Esophagus mucosa (tissue), 1 donor: ENCODE measurements at places on chromosomes 1 and 21. TPM values are rescaled to one million over a fixed set of nuclear protein-coding genes. Genes with fewer than 3 reads are reported as not detected.

GRCh38 chr1:186681121-186681520, 898 bp upstream of the PTGS2 start:
- no peak for ATAC-seq

DNA sequence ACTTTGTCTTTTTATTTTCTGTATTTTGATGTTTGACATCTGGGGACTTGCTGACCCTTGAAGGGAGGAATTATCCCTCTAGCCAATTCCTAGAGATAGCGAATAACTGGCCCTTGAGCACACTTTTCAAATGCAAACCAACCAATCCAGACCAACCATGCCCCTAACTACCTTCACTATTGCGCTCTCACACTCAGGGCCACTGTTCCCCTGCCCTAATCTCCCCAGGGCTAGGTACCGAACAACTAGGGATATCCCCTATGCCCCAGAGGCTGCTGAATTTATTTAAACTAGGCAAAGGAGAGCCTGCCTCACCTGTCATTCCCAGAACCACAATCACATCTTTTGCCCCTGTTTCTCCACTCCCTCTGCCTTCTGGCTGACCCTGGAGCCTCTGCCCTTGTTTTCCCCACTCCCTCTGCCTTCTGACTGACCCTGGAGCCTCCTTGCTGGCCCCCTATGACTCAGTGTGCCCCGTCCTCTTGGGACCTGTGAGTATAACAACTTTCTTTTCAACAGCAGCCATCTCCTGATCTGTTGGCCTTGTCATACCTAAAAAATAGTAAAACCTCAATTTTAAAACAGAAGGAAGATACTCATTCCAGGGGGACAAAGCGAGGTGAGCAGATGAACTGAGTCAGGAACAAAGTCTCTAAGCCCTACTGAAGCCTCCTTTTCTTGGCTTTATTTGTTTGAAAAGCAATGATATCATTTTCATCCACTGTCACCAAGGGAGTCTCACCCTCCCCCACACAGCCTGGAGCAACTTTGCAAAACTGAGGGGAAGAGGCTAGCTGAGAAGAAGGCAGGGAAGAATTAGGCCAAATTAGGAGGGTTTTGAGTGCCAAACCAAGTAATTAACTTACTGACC, 115.5 kb downstream of the NMNAT2 start:
- no peak for ATAC-seq

DNA sequence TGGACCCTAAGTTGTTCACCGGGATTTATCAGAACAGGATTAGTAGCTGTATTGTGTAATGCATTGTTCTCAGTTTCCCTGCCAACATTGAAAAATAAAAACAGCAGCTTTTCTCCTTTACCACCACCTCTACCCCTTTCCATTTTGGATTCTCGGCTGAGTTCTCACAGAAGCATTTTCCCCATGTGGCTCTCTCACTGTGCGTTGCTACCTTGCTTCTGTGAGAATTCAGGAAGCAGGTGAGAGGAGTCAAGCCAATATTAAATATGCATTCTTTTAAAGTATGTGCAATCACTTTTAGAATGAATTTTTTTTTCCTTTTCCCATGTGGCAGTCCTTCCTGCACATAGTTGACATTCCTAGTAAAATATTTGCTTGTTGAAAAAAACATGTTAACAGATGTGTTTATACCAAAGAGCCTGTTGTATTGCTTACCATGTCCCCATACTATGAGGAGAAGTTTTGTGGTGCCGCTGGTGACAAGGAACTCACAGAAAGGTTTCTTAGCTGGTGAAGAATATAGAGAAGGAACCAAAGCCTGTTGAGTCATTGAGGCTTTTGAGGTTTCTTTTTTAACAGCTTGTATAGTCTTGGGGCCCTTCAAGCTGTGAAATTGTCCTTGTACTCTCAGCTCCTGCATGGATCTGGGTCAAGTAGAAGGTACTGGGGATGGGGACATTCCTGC, 3.9 kb upstream of the OLFML3 start:
- ATAC-seq = no peak

Gene TNNI3K
- not detected for total RNA-seq

Gene FCRL1
- total RNA-seq = 1.2 TPM

DNA sequence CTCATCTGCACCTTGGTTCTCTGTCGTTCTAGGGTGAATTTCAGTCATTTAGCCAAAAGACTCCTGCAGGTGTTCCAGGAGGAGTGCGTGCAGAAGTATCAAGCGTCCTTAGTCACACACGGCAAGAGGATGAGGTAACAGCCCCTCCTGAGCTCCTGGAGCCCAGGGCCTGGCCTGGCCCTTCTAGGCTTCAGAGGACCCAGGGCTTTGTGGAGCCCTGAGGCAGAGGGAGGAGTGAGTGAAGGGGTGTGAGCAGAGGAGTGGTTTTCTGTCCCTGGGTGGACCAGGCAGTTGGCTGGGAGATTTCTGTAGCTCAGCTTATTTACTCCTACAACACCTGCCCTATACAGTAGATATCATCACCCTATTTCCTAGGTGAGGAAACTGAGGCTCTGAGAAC, 15.7 kb upstream of the RASSF5 start:
- peak; percentile 30 for ATAC-seq

DNA sequence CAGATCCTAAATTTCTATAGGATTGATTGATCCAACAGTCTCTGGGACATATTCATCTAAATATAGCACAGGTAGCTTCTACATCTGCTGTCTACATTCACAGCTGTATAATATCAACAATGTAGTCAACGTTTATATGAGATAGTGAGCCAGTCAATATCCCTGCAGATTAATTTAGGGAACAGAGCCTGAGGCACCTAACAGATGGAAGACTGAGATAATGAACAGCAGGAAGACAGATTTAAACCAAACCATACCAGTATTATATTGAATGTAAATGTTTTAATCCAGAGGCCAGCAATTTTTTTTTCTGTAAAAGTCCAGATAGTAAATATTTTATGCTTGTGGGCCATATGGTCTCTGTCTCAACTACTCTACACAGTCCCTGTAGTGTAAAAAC, 2072.4 kb downstream of the MRPL39 start:
- no peak for ATAC-seq

DNA sequence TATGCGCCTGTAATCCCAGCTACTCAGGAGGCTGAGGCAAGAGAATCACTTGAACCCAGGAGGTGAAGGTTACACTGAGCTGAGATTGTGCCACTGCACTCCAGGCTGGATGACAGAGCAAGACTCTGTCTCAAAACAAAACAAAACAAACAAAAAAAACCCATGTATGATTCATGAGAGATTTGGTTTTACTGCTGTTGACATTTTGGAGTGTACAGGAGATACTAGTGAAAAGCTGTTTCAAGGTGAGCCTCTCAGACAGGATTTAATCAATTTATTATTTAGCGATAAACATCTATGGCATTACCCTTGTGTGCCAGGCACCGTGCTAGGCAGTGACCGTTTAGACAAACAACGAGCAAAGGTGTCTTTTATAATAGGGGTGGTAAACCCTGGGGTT, 16.5 kb downstream of the LHX4 start:
- ATAC-seq = no peak

GRCh38 chr1:177392336-177392735, 221.6 kb downstream of the BRINP2 start:
- ATAC-seq = no peak

DNA sequence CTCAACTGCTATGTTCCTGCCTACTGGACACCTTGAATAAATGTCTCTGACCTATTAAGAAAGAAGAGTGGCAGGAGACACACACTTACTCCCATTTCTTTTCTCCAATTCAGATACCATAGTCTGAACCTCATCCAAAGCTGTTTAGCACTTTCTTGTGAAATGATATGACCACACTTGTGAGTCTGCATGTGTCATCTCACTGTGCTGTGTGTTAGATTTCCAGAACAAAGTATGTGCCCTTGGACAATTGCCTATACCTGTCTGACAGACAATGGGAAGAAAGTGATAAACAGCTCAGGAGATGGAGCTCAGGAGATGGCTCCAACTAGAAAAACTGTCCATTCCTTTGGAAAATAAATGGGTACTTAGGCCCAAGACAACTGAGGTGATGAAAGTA, 48.4 kb downstream of the USP48 start:
- ATAC-seq = no peak

DNA sequence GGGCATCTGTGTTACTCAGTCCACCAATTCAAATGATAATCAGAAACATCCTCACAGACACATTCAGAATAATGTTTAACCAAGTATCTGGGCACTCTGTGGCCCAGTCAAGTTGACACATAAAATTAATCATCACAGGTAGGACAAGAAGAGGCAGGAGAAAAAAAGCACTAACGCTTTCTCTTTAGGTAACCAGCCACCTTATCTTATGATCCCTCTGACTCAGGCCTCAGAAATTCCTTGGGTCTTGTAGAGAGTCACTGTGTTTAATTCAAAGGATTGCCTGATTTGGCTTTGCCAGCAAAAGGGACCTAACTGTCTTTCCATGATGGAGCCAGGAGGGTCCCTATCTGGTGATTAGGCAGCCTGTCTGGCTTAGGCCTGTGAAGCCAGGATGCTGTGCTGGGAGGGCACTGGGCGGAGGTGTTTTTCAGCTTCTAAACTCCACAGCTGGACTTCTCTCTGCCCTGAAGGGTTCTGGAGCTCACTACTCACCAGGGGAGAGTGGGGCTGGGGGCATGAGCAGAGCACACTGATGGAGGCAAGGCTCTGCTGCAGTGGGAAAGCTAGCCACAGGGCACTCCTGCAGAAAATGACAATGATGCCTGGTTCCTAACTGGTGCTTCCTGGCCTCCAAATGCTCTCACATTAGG, 36.4 kb upstream of the STUM start:
- no peak for ATAC-seq

Gene CELA3B
- total RNA-seq = not detected

DNA sequence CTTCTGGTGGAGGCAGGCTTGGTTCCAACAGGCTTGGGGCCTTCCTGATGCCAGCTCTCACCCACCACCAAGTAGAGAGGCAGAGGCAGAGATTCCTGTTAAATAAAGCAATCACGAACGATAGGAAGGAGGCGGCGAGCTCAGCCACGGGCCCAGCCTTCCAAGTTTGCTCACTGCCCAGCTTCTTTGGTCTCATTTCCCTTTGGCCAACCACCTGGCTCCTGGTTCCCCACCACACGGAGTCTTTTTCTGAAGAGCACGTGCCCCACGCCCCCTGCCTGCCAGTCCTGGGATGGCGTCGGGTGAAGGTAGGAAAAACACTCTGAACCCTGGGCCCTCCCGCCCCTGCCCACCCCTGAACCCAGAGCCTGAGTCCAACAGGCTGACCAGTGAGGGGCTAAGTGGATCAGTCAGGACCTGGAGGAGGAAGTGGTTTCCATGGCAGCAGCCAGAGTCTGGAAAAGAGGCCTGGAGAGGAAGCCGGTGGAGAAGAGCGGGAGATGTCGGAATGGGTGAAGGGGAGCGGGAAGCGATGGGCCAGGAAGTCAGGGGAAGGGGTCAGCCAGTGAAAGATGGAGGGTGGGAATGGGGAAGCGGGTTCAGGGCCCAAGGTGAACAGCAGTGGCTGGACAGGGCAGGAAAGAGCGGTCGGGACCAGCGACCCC, 158.2 kb upstream of the KLHDC7A start:
- no peak for ATAC-seq

GRCh38 chr1:55277377-55278130, 62.4 kb upstream of the USP24 start:
- peak; percentile 94 for ATAC-seq

Gene IL20
- not detected for total RNA-seq

GRCh38 chr1:86419277-86419903, 4.6 kb upstream of the CLCA2 start:
- ATAC-seq = peak; percentile 57

- ATAC-seq = no peak
Measured at GRCh38 chr1:234518876-234519275, 39.9 kb upstream of the TARBP1 start.

DNA sequence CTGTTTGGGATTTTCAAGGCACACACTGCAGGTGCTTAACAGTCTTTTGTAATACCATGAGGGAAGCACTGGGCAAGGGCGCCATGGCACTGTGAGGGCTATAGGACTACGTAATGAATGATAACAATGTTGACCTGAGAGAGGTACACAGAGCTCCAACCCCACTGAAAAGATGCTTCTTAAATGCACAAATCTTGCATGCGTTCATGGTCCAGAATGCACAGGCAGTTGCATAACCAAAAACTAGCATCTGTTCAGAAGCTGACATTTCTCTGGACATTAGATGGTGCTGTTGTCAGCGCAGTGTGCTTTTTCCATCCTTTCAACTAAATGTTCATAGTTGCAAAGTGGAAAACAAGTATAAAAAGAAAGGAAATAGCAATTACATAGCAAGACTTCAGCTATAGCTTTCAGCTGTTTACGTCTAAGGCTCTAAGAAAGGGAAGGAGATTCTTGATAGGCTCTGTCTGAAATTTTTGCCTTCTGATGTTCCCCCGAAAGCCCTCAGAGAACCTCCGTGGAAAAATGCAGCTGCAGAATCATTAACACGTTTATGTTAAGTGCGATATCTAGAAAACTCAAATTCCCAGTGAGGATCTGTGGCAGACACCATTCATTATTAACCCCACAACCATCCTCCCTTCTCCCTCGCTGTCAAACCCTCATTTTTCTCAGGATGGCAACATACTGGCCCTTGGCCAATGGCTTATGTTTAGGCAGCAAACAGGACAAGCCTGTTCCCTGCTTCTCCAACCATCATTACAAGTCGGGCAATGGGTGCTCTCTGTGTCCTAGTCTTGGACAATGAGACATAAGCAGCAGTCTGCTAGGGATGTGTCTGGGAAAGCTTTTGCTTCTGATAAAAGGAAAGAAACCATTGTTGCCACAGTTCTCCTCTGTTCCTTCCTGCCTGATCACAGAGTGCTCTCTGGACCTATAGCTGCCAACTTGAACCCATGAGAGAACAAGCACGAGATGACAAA, 8.2 kb upstream of the TARBP1 start:
- peak; percentile 77 for ATAC-seq

GRCh38 chr1:101244842-101245241, 8.0 kb downstream of the S1PR1 start:
- no peak for ATAC-seq

GRCh38 chr1:106980121-106980520, 76.4 kb upstream of the PRMT6 start:
- ATAC-seq = no peak

Gene L1TD1
- total RNA-seq = not detected

- ATAC-seq = peak; percentile 49
Measured at GRCh38 chr1:181676269-181676668, 193.0 kb downstream of the CACNA1E start.

- no peak for ATAC-seq
Measured at GRCh38 chr1:64243757-64244080, 40.3 kb downstream of the UBE2U start.

Gene MYOM3
- 0.88 TPM for total RNA-seq

GRCh38 chr1:151156515-151156819, at the start of gene TNFAIP8L2:
Gene TNFAIP8L2 (plus strand): TSS chr1:151156649. CDS start chr1:151158698, 2,049 bp downstream.
- ATAC-seq = peak; percentile 65

DNA sequence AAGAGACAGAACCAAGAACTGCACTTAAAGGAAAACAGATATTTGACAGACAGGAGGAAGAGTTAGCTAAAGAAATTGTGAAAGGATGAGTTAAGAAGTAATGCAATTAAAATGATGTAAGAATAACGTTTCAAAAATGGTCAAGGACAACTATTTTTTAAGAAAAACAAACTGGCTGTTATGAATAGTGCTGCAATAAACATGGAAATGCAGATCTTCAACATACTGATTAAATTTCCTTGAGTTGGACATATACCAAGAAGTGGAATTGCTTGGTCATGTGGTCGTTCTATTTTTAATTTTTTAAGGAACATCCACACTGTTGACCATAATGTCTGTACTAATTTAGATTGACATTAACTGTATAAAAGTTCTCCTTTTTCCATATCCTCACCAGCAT, 23.1 kb upstream of the PHTF1 start:
- no peak for ATAC-seq

GRCh38 chr1:74681851-74682250, 8.3 kb upstream of the ERICH3 start:
- ATAC-seq = no peak

Gene DRAM2
- 22.0 TPM for total RNA-seq

GRCh38 chr1:106998431-106999002, 58.0 kb upstream of the PRMT6 start:
- peak; percentile 95 for ATAC-seq

GRCh38 chr1:245969283-245969682, 537.8 kb downstream of the SMYD3 start:
- no peak for ATAC-seq
